ENCODE measurements at places on chromosomes 1 and 21. TPM values are rescaled to one million over a fixed set of nuclear protein-coding genes. Genes with fewer than 3 reads are reported as not detected.

Gene PLA2G2A
- total RNA-seq = not detected

Gene FAM151A
- not detected for total RNA-seq

Gene KRTAP13-2
- total RNA-seq = not detected

Gene RAB7B
- total RNA-seq = 13.6 TPM

Gene PARS2
- 3.2 TPM for total RNA-seq

Gene S100A7
- total RNA-seq = not detected

Gene DMRTA2
- 0.09 TPM for total RNA-seq

Gene AADACL3
- total RNA-seq = not detected

Gene SNX27
- 27.4 TPM for total RNA-seq

Gene LIPI
- total RNA-seq = not detected

Gene RGS7
- total RNA-seq = under 0.01 TPM

Gene LCE1D
- not detected for total RNA-seq

Gene PYCR2
- 22.2 TPM for total RNA-seq

Gene RHEX
- total RNA-seq = not detected

Gene IQGAP3
- total RNA-seq = 3.6 TPM

Gene PRELP
- total RNA-seq = 1.1 TPM

Gene ASTN1
- under 0.01 TPM for total RNA-seq

Gene KRTAP12-2
- not detected for total RNA-seq

Gene TSSK3
- total RNA-seq = 0.86 TPM

Gene TRIM17
- 0.34 TPM for total RNA-seq

Gene HMGCS2
- total RNA-seq = not detected

Gene PLEKHO1
- 40.0 TPM for total RNA-seq

Gene CCDC185
- not detected for total RNA-seq

Gene BOLA1
- total RNA-seq = 10.1 TPM

Gene NUP210L
- total RNA-seq = 0.17 TPM

Gene LCE6A
- total RNA-seq = not detected

Gene MYBPH
- 0.26 TPM for total RNA-seq

Gene CAMK1G
- not detected for total RNA-seq

Gene HNRNPU
- total RNA-seq = 291 TPM

Gene ILDR2
- total RNA-seq = not detected

Gene AQP10
- not detected for total RNA-seq

Gene MTARC1
- 0.86 TPM for total RNA-seq

Gene LCE2A
- total RNA-seq = not detected

Gene PAQR6
- 0.60 TPM for total RNA-seq
